ENCODE measurements at places on chromosomes 7 and 10.

- no peak for DNase-seq
Observed at GRCh38 chr10:114810926-114811325, 10.7 kb upstream of the FHIP2A start.

- no peak for DNase-seq
Observed at GRCh38 chr10:72552857-72553256, 73.0 kb downstream of the MICU1 start.

- DNase-seq, result no peak
Observed at GRCh38 chr7:25672496-25672895, 444.2 kb upstream of the NPVF start.

GRCh38 chr7:52260046-52260665, 775.3 kb upstream of the POM121L12 start:
- DNase-seq, result no peak

DNA sequence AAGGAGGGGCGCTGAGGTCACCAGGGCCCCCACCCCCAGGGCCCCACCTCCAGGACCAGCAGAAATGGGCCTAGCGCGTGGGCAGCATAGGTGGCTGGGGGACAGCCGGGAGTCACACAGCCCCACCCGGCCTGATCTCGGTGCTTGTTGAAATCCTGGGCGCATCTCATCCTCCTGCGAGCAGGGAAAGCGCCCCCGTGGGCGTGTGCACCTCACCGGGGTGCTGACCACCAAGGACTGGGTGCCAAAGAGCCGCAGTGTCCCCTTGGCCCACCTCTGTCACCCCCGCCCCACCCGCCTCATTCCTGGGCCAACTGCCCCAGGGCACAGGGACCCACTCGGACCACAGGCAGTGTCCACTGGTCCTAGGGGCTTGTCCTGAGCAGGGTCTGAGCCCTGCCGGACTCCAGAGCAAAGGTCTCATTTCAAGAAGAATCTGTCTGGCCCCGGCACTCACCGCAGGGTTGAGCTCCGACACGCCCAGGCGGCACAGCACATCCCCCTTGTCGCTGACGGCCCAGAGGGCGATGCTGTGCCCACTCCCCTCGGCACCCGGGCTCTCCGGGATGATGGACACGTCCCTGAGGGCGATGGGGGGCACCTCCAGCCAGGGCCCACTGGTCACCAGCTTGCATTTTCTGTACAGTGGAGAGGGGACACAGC, 11.4 kb downstream of the BHLHA15 start:
- no peak for DNase-seq

DNA sequence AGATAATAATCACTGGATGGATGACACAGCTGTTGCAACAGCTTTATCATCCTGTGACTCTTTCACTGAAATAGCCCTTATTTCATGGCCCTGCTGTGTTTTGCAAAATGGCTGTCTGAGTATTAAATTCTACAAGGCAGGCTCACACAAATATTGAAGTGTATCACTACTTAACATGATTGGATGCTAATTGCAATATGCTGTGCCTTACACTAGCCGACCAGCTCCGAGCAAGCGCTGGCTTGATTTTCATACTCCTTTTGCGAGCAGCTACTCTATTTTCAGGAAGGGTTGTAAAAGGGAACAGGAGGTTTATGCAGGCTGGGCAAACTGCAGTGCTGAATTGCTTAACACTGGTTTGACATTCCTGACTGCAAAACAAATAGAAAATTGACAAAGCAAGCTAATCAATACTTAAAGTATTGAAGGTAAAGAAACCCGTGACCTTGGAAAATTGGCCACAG, 121.6 kb downstream of the CACNB2 start:
- DNase-seq, result no peak

DNA sequence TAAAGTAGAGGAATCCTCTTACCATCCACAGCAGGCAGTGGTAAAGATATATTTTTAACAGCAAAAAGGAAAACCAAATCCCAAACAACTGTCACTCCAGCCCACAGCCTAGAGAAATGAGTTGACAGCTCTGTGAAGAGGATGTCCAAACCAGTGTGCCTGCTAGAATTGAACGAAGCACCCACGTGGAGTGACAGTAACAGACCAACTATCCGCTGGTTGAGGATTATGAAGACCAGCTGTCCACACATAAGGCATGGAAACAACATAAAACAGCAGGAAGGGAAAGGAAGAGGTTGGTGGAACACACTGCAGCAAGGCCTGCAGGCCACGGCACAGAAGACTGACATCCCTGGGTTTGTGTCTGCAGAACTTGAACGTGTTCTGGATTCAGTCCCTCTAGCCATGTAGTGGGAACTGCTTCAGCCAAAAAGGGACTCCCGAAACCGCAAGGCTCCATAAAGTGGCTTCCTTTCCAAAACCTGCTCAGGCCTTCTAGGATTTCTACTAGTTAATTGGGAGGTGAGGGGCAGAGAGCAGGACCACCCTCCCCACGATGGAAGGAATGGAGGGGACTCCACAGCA, 324.4 kb downstream of the BICC1 start:
- no peak for DNase-seq

- DNase-seq, result no peak
Observed at GRCh38 chr7:156675721-156676120, 35.1 kb downstream of the RNF32 start.

Measured in T-helper 1 cell (primary cell).